ENCODE measurements at places on chromosomes 12 and 14.

DNA sequence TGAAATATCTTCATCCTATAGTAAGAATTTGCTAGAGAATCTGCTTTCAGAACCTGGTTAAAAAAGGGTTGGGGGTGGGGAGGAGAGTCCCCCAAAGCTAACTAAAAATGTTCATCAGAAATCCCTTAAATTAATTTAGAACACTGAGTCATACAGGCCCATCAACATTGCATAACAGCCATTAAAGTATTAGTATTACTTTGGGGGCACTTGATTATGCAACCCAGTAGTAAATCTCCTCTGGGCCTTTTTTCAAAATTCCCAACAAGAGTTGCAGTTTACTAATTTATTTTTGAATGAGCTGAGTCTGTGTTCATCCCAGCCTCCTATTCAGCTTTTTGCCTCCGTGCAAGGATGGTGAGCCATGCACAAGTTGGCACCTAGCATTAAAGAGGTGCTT is 8.8 kb upstream of the SLC24A4 start:
- no peak for DNase-seq

DNA sequence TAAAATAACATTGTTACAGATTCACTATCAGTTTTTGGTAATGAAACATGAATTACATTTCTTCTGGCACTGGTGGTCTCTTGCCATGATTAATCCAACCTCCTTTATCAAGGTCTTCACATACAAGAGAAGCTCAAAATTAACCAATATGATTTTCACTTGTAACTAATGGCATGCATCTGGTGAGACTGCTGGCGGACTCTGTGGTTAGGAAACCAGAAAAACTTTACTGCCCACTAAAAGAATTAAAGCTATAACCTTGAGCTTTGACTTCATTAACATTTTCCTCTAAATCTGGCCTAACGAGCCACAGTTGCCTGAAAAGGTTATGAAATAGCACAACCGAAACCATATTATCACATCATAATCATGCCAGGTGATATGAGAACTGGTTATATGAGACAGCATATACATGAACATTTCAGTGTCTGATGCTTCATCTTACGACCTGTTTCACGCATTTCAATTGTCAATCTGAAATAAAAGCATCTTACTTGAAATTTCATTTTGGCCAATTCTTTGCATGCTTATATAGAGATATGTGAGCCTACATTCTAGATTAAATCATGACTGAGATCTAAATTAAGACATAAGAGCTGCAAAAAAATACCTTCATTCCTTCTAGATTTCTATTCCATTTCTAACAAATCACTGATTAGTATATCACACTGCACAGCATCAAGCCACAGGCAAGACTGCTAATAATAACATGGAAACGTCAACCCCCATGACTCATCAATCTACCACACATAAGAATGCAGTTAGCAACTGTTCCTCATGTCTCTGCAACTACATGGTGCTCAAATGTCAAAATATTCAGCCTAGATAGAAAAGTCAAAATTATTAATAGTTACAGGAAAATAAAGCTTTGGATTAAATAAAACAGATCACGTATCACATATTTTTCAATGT is 89.3 kb downstream of the OSBPL8 start:
- DNase-seq = no peak

DNA sequence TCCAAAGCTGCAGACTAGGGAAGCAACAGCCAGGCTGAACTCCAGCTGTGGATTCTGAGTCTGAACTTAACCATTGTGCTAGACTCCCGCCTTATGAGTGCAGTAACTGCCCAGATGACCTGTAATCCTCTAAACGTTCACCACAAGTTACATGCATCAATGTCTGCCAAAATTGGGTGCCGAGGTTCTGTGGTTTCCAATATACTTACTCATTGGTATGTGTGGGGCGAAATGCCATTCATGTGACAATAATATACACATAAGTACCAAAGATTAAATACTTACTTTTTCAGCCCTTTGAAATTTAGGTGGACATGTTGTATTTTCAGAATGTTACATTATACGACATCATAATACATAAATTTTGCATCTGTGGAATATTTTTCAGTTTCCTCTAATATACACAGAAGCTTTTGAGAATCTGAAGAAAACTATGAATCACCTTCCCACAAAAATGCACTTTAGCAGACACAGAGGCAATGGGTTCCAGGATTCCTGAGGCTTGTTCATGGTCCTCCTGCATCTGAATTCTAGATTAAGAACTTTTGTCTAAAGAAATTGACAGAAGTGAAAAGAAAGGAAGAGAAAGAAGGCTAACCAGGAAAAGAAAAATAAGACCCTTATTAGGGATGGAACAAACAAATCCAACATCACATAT is 31.7 kb downstream of the GRIP1 start:
- no peak for DNase-seq

GRCh38 chr14:55062517-55063351 is 11.3 kb downstream of the MAPK1IP1L start:
- peak; percentile 66 for DNase-seq

DNA sequence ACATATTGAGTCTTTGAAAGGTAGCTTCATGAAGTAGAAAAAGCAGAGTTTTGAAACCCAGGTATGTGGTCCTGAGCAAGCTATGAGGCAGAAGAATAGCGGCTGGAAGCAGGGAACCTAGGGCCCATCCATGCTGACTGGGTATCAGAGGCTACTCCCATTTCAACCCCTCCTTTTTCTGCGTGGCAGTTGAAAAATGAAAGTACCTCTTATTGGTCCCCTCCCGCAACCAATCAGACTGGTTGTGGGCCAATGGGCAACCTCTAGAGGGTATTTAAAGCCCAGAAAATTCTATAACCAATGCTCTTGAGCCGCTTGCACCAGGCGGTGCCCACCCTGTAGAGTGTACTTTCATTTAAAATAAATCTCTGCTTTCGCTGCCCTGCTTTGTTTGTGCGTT is 1.6 kb upstream of the SNRPF start:
- DNase-seq = no peak

- DNase-seq = no peak
These were observed 41.9 kb upstream of the MED13L start for GRCh38 chr12:116319233-116319897.

GRCh38 chr14:50835280-50835679 is 4.3 kb upstream of the NIN start:
- peak; percentile 19 for DNase-seq

DNA sequence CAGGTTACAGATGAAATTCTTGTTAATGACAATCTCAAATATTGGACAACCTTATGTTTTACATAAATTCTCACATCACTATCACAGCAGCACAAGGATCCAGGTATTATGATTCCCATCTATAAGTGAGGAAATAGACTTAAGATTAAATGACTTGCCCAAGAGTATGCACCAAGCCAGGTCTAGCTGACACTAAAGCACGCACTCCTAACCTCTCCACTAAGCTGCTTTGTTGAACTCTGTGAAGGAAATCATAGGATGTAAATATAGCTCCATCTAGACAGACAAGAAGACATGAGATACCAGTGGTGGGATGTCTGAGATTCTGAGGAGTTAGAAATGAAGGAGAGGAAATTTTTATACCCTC is 87.9 kb downstream of the PHLDA1 start:
- peak; percentile 9 for DNase-seq

DNA sequence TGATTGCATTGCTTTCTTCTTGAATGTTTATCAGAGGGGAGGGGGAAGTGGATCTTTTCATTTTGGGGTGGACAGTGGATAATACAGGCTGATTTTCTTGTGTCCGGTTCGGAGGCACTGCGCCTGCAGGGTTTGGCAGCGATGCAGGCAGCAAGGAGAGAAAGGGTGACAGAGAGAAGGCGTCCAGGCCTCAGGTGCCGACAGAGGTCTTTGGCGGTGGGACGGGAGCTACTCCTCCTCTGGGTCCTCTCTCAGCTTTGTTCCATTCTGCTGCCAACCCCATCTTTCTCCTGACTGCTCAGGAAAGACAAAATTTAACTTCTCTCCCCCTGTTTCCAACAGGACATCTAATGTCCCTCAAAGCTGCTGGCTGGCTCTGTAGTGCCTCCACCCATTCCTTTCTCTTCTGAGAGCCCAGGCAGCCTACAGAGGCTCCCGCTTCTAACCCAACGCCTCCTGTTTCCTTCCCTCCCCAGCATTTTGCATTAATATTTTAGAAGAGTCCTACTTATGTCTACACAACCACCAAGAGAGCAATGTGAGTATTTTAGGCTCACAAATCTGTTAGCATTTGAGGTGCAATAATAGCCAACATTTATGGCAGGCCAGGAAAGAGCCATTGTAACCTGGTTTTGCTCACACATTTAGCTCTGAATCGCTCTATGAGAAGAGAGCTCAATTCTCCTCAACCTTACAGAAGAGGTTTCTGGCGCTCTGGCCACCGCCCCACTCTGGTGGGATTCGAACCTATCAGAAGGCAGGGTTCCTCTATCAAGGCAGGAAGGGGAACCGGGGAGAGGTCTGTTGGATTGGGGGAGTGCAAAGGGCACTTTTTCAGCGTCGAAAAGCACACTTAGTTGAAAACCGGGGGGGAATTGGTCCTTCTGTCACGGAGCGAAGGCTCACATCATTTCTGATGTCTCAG is 7.1 kb upstream of the TBX5 start:
- DNase-seq = no peak
